ENCODE measurements at places on chromosomes 3 and 15.

GRCh38 chr3:37423825-37424224 lies 249.4 kb upstream of the LRRFIP2 start:
- no peak for DNase-seq

- no peak for DNase-seq
Measured at GRCh38 chr15:74655424-74655823, 39.8 kb downstream of the CLK3 start.

DNA sequence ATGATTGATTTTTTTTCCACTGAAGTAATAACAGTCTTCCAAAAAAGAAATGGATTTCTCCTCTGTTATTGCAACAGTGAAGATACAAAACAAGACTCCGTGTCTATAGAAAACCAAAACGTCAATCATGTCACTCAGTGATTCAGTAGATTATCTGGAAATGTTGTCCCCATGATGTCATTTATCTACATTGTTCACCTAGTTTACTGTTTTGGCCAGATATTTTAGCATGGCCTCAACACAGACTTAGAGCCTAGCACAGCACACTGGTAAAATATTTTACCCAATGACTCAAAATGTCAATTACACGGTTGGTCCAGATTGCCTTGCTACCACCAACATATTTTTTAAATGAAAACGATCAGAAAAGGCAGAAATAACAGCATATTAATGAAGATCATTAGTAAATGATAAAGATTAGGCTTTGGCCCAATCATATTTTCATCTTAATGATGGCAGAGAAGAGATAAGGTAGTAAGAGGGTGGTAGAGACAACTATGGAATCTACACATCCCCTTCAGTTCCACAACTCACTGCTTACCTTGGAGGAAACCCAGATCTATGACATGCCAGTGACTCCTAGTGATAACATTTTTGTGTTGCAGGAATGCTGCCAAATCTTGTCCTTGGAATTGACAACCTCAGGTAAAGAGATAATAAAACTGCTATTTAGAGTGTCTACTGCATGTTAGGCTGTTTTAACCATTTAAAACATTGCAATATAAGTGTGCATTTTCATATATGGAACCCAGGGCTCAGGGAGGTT lies 347.7 kb upstream of the ARPP21 start:
- DNase-seq, result no peak

DNA sequence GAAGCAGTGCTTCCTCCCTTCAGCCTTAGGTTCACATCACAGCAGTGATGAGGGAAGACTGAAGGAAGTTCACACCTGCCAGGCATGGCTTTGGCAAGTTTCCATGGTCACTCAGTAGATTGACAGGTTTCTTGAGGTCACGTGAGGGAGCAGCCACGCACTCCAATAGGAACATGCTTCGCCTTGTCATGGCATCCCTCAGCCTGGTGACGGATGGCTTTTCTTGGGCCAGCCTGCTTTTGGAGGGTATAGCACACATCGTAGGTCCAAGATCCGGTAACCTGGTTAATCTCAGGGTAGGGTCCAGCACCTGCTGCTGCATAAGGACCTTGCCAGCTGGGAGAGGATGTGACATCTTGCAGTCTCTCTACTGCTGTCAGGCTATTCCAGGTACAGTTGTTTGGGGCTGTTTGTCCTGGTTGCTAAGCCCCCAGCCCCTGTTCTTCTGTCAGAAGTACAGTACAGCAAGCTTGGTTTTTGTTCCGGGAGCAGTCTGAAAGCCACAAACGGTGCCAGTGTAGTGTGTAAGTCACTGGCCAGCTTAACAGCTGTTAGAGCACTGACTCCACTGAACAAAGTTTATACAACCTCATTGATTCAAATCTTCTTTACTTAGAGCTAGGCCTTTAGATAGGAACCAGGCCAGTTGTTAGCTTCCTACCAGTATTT lies 42.3 kb downstream of the PSMD6 start:
- DNase-seq, result no peak

DNA sequence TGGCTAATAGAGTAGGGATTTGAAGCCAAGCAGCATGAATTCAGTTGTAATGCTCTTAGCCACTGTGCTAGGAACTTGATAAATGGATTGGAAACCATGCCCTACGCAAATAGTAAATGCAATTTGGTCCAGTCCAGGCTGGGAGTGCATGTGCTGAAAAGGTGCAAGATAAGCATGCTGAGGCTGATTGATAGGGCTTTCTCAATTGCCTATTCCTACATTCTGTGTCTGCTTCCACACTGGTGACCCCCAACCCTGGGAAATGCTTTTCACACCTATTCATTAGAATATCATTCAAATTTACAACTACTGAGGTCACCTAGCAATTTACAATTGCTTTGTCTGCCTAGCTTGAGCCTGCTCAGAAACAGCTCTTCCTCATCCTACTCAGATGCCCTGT lies 84.7 kb upstream of the SLC25A36 start:
- no peak for DNase-seq

DNA sequence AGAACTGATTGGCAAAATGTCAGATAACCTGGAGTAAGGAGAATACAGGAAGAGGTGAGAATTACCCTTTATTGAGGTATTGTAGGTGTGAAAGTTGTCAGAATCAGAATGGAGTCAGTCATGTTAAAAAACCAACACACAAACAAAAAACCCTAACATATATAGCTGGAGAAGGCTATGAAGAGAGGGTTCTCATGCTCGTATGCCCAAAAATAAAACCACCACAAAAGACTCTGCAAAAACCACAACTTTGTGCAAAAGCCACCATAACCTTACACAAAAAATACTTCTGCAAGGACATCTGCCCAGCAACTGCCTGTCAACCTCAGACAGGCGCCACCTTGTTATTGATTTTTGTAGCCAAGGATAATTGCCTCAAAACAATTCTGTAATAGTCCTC lies 136.0 kb downstream of the CD47 start:
- no peak for DNase-seq

GRCh38 chr3:66483409-66483906 lies 17.4 kb downstream of the LRIG1 start:
- DNase-seq, result no peak

DNA sequence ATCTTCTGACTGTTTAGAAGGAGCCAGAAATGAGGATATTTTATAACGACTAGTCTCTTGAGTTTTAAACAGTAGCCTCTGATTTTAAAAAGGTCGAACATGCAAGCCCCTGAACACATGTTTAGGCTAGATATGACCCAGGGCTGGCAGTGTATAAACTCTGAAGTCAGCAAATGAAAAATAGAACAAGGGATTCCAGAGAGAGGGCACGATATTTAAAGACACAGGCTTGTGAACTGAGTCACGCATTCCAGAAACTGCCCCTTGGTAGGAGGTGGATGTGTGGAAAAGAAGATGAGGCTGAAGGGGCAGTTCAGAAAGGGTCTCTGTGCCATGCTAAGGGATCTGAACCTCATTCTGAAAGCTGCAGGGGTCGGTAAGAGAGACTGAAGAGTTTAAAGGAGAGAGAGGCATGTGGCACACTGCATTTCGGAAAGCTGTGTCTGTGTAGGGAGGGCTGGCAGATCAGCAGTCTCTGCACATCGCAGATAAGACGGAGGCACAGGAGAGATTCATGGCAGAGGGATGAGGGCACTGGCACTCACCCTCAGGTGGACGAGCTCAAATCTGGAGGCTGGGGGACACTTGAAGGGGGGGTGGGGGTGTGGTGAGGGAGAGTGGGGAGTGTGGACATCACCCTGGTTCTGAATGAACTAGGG lies 22.1 kb downstream of the ST8SIA2 start:
- no peak for DNase-seq

DNA sequence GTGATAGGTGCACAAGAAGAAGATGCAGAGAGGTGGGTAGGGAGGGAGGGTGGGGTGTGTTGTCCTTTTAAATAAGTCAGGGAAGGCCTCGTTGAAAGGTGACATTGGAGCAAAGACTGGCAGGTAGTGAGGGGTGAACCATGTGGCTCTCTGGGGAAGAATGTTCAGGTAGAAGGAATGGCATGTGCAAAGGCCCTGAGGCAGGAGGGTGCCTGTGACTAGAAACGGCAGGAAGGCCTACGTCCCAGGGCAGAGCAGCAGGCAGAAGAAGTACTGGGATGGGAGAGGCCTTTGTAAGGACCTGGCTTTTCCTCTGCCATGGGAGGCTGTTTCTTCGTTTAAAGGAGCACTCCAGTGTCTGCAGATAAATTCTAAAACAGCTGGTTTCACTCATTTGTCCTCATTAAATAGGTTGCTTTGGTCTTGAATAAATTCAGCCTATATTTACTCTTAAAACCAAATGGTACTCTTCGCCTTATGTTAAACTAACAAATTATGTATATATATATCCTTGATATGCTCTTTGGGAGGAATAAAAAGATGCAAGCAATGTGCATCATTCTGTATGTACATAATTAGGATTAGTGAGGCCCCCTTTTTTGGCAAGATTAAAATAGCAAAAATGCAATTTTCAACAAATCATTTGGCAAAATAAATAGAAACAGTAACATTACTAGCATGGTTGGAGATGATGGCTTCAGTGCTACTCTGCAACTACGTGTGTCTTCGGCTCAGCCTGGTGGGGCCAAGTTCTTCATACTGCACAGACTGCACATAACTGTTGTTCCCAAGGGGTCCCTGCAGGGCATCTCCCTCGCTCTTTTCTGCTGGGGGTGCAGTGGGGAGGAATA lies 151.4 kb downstream of the KLF13 start:
- no peak for DNase-seq

- no peak for DNase-seq
Measured at GRCh38 chr15:38682363-38682762, 117.7 kb upstream of the RASGRP1 start.

Data from GOT3 (cell line).